Activated T-cell treated with anti-CD3 and anti-CD28 coated beads for 24 hours (primary cell): ENCODE measurements at places on chromosomes 3 and 15.

GRCh38 chr3:188268336-188268735 lies 114.4 kb downstream of the LPP start:
- no peak for DNase-seq

GRCh38 chr3:197682713-197683112 lies 54.0 kb downstream of the RUBCN start:
- no peak for DNase-seq

DNA sequence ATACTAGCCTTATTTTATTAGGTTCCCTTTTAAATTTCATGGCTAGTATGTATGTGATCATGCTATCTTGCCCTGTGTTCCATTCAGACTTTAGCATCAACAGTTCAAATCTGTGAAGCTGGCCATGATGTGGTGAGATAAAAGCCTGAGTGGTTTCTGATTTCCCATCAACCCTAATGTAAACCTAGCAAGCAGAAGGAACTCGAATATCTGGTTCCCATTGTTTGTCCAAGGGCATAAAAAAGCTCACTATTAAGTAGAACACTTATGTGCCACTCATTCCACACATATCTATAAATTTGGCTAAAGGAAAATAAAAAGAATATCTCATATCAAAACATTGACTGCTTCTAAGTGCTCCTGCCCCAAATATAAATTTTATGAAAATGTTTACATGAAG lies 311.7 kb downstream of the CADM2 start:
- DNase-seq: no peak

- no peak for DNase-seq
These were observed 388.5 kb upstream of the THBS1 start for GRCh38 chr15:39192351-39192750.

DNA sequence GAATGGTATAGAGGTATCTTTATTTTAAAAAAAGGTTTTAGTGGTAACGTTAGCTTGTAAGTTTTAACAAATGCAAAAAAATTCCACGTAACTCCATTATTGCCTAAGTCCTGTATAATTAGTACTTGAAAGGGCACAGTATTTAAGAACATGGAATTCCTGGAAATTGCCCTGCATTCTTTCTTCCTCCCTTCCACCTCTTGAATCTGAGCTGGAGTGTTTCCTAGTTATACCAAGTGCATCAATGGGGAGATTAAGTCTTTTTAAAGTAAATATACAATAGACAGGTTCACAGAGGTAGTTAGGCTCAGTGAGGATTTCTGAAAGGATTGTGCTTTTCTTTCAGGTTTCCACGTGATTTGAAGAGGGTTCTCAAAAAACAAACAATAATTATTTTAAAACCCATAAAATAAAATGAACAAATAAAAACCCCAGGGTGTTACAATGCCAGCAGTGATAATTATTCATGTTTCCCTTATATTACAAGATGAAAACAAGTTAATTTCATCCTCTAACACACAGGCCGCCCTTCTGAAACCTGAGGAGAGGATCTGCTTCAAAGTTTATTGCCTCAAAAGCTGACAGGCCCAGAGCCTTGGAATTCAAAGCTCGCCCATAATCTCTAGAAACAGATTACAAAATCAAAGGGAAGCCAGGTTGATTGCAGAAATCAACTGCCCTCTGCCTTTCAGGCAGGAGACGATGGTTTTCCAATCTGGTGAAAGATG lies 128.8 kb upstream of the LMOD3 start:
- no peak for DNase-seq

- DNase-seq: peak; percentile 75
These were observed at the start of gene ATP1B3 for GRCh38 chr3:141876381-141876890. Gene ATP1B3, plus strand, starts transcription at chr3:141876643. Its CDS starts 159 bp downstream, at chr3:141876802.

DNA sequence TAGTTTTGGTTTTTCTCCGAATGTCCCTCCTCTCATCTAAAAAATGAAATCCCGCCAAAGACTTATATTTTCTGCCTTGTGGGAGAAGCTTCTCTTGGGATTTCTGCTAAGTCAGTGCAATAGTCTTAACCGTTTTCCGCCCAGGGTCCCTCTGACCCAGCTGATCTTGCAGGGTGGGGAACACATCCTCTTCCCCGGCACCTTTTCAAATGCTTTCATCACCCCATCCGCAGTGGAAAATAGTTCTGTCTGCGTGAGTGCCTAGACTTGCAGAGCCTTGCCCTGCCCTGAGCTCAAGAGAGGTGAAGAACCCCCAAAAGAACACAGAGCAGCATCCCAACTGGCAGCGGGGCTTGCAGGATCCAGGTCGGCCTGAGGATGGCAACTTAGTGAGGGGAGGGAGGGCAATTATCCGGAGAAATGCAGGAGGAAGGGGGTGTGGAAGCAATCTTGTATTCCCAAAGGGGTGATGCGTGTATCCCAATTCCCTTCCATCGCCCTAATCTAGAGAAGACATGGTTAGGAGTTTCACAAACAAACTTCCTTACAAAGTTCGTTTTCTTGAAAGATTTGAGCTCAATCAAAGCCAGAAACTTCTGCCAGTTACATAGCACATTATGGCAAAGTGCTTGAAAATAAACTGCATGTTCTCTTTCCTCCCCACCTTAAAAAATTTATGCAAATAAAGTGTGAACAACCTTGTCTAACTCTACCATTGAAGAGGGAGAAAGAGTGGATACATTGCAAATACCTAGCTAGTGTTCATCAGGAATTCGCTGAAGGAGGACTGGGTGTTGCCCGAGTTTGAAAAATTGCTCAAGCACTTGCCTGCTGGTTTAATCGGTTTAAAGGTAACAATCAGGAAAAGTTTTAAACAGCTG lies 79.9 kb downstream of the NR2F2 start:
- DNase-seq: no peak

DNA sequence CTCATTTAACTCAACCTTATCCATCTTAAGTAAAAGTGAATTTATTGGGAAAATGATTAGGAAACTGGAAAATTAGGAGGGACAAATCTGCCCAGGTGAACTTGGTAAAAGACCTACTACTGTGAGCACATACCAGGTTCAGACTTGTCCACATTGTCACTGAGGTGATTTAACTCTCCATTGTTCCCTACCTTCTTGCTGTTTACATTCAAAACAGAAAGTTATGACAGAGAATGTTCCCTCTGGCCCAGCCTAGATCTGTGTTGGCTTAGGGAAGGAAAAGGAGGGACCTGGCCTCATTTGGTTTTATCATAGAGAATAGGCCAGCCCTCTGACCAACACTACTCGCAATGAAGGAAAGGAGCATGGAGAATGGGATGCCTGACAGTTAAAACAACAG lies 117.6 kb downstream of the SATB1 start:
- no peak for DNase-seq

DNA sequence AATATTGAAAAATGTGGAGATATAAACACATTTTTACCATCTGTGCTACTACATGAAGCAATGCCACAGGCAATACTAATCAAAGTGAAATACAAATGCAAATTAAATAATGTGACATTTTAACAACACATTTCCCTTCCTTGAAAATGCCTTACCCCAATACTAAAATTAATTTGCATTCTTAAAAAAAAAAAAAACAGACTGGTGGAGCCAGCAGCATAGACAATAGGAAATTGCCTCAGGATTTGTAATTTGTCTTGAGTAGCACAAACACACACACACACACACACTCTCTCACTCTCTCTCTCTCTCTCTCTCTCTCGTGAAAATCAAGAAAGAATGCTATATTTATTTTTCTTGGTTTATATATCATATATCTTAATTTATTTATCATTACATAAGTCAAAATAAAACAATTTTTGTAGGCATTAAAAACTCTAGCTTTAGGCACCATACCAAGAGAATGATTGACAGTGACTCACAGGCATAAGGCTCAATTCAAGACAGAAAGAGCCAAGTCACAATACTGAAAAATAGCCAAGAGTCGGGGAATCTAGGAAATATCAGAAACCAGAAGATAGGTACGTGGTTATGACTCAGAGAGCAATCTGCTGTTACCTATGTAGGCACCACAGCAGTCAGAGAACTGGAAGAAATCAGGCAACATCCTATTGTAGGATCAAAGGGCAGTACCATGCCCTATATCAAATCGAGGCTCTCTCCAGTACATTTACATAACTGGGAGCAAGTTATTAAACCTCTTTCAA lies 23.0 kb downstream of the SUCNR1 start:
- no peak for DNase-seq

DNA sequence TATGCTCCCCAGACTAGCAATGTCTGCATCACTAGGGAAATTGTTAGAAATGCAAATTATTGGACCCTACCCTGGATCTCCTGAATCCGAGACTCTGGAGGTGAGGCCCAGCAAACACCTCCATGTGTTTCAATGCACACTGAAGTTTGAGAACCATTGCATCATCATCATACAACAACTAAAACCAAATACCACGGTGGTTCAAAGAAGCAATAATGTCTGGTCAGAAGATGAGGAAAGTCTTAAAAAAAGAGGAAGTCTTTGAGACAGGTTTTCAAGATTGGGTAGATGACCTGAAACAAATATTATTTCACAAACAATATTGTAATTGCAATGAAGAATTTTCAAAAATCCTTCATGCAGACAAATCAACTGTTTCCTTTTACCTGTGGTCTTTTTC lies 60.3 kb upstream of the TRA2B start:
- DNase-seq: no peak

DNA sequence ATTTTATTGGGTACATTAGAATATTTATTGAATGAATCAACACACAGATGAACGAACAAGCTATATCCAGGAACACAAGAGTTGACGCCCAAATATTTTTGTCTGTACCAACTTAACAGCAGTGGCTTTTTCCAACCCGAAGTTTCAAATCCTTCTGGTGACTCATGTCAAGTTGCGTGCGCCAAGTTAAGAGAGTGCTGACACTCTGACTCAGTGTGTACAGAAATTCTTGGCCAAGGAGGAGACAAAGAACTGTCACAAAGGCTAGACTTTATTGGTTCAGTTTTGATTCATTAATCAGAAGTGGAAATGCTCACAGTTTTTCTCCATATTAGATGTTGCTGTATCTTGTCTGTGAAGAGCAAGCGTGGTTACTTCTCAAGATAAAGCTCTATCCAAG lies 59.6 kb upstream of the TSC22D2 start:
- no peak for DNase-seq

DNA sequence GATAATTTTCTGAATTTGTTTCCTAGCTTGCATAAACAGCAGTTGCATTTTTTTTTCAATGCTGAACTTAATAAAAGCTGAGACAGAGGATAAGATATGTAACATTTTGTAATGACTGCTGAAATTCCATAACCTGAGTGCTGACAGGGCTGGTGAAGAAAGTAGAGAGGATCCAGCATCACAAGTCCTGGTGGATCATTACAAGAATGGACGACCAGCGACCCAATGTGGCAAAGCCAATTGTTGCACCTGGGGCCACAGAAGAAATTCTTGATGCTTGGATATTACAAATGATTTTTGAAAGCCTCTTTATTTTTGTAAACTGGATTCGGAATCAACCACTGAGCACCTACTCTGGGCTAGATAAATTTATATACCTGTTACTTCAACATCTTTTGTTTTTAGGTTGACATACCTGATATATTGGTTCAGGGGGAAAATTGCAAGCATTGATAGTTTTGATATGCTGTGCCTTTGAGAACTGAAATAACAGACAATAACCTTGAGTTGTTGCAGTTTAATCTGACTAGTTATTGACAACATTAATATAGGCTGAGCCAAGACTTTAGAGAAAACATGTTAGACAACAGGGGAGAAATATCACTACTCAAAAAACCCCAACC lies 3.9 kb upstream of the ACTL6A start:
- DNase-seq: no peak

DNA sequence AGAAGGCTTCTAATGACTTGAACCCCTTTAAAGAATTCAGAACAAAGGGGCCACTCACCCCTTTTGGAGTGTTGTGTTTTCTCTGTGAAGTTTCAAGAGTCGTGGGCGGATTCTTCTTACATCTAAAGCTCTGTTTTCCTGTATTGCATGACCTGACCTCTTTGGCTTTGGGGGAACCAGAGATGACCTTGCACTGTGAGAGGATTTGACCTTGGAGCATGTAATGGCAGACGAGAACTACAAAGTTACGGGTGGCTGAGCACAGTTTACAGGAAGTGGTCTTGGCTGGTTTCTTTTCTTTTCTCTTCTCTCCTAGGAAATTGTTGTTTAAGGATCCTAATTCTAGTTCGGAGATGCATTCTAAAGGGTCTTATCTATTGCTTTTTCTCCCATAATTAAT lies 6.2 kb upstream of the BDH1 start:
- no peak for DNase-seq

DNA sequence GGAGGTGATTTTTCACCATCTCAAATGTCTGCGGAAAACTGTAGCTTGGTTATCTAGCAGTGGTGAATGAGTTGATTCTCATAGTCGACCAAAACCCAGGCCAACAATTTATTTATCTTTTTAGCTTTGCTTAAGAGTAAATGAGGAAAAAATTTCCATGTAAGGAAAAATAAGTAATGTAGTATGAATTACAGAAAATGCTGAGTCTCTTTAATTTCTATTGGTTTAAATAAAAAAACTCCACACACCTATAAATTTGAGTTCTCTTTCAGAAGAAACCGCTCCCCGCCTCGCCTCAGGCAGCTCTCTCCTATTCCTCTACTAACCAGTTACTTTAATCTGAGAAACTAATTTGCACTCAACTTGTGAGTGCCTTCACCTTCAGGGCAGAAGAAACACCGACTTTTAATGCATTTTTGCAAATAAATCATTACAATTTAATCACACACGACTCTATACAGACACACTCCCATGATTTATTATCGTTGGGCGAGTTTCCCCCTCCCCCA lies 540 bp upstream of the RSRC1 start:
- DNase-seq: no peak

DNA sequence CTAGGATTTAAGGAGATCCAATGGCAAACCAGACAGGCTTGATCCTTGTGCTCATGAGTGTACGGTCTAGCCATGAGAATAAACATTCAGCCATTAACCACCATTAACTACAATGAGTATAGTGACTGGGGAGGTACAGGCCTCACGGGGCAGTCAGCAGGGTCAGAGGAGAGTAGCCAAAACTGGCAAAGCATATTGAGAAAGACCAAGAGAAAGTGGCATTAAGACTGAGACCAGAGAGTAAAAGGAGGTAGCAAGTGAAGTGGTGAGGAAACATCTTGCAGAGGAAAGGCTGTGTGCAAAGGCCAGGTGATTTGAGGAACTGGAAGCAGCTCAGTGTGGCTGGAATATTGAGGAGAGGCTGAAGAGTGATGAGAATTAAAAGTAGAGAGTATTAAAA lies 407.2 kb upstream of the LMCD1 start:
- DNase-seq: no peak

DNA sequence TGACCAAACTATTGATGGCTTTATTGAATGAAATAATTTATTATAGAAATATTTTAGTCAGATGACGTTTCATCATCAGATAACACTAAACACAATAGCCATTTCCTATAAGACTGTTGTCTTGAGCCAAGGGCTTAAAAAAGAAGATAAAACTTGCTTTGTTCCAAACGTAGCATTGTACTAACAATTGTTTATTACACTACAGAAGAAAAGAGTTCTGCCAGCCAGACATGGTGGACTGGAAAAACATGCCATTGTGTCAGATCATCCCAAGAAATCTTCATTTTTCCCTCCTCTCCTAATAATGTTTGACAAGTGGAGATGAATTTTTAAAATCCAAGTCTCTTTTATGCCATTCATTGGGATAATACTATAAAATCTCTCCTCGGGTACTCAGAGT lies 203.3 kb downstream of the CDIN1 start:
- no peak for DNase-seq

- no peak for DNase-seq
These were observed 610 bp downstream of the LIPC start for GRCh38 chr15:58432401-58432800.
